ENCODE measurements at places on chromosomes 3 and 15. TPM values are rescaled to one million over a fixed set of nuclear protein-coding genes. Genes with fewer than 3 reads are reported as not detected.

GRCh38 chr15:97023488-97023844 is 693.0 kb downstream of the NR2F2 start:
- DNase-seq, result no peak
- no peak overlapping the region for H3K4me3 ChIP-seq

DNA sequence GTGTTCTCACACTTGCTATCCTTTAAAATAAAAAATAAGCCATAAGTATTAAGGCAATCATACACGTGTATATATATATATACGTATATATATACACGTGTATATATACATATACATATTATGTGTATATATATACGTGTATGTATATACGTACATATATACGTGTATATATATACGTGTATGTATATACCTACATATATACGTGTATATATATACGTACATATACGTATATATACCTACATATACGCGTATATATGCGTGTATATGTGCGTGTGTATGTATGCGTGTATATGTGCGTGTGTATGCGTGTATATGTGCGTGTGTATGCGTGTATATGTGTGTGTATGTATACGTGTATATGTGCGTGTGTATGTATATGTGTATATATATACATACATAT is 477.3 kb upstream of the ARRDC4 start:
- H3K27me3 ChIP-seq, result no peaks in the 10 kb centered on the region
- H3K4me1 ChIP-seq, result no peaks in the 10 kb centered on the region
- H3K4me3 ChIP-seq, result no peak overlapping the region
- H3K27ac ChIP-seq, result no peak overlapping the region

DNA sequence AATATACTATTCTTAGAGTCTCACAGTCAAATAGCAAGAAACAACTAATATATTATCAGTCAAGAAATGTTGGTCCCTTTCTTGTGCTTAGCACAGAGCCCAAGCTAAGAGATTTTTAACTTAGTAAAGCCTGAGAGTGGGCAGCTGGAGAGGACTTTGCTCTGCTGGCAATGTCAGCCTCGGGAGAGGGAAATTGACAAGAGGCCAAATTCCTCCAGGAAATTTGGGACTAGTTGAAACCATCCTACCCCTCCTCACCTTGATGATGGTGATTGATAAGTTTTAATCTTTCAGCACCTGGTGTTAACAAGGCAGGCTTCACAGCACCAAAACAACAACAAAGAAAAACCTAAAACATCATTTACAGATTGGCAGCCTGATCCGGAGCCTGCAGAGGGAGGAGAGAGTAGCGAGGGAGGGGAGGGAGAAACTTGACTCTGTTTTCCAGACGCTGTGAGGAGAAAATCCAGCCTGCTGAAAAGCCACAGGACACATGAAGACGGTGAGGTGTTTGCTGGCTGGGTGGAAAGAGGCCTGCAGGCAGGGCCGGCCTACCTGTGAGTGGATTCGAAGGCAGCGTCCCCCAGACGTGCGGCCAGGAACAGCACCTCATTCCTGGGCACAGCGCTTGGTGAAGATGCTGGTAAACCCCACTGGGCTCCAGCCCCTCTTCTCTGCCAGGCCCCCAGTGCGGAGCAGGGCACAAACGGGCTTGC is 150.9 kb downstream of the LRRC28 start:
- DNase-seq, result peak; percentile 45
- H3K36me3 ChIP-seq, result no peaks in the 10 kb centered on the region
- H3K27me3 ChIP-seq, result no peaks in the 10 kb centered on the region
- no peak overlapping the region for H3K4me3 ChIP-seq
- H3K4me1 ChIP-seq, result no peaks in the 10 kb centered on the region
- H3K27ac ChIP-seq, result no peak overlapping the region

DNA sequence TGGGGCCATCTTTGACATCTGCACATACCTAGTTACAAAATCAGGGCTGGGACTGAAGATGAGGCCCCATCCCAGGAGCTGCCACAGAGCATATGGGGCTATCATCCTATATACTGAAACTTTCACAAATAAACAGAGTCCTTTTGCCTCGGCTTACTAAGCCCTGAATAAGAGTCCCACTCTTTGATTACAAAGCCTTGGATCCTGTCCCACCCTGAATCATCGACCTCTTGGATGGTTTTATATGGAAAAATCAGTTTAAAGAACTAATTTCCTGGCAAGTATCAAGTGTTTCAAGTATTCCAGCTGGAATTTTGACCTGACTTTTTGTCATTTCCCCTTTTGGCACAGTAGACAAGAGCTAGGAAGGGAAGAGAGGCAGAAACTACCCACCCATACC is 331.3 kb upstream of the FRG2C start:
- peaks cover 3% of the 10 kb centered on the region for H3K4me1 ChIP-seq
- H3K27ac ChIP-seq, result no peak overlapping the region
- peaks cover 5% of the 10 kb centered on the region for H3K27me3 ChIP-seq
- DNase-seq, result peak; percentile 51

GRCh38 chr3:101050046-101050445 is 56.8 kb upstream of the ABI3BP start:
- DNase-seq, result no peak
- no peaks in the 10 kb centered on the region for H3K36me3 ChIP-seq
- H3K4me1 ChIP-seq, result no peaks in the 10 kb centered on the region
- H3K27ac ChIP-seq, result no peak overlapping the region

Gene ZPLD1
- 0.17 TPM for total RNA-seq

Gene CPLX3
- not detected for total RNA-seq

DNA sequence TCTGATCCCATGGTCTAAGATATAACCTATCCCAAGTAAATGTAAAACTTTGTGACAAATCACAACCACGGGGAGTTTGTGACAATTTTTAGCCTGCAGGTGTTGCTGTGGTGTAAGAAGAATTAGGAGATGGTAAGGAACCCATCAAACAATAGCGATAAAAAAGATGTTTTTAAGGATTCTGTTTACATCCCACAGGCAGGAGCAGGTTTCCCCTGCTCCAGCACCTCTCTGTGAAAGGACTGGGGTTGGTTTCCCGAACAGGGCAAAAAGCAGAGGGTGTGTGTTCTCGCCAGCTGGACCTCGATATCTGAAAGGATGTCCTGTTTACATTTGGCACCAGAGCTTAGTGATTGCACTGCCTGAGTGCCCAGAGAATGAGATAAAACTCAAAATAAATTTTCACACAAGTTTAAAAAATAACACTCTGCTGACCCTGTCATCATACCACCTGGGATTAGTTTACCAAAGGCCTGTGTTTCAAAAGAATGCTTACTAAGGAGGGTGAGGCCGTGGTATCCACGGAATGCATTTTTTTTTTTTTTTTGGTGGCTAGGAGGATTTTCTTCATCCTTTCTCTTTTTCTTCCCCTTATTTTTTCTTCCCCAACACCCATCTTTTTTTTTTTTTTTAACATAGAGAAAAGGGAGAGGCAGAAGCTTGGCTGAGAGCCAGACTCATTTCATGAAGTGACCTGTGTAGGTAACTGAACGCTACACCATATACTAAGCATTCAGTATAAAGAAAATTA is 151.8 kb upstream of the DPH6 start:
- no peaks in the 10 kb centered on the region for H3K27me3 ChIP-seq
- H3K36me3 ChIP-seq, result no peaks in the 10 kb centered on the region
- H3K27ac ChIP-seq, result peak overlapping the region; percentile 29

GRCh38 chr3:46926039-46926438 is 48.5 kb downstream of the PTH1R start:
- no peak overlapping the region for H3K4me3 ChIP-seq
- peaks cover 26% of the 10 kb centered on the region for H3K36me3 ChIP-seq
- H3K4me1 ChIP-seq, result peaks cover 8% of the 10 kb centered on the region
- peak overlapping the region; percentile 77 for H3K27ac ChIP-seq

DNA sequence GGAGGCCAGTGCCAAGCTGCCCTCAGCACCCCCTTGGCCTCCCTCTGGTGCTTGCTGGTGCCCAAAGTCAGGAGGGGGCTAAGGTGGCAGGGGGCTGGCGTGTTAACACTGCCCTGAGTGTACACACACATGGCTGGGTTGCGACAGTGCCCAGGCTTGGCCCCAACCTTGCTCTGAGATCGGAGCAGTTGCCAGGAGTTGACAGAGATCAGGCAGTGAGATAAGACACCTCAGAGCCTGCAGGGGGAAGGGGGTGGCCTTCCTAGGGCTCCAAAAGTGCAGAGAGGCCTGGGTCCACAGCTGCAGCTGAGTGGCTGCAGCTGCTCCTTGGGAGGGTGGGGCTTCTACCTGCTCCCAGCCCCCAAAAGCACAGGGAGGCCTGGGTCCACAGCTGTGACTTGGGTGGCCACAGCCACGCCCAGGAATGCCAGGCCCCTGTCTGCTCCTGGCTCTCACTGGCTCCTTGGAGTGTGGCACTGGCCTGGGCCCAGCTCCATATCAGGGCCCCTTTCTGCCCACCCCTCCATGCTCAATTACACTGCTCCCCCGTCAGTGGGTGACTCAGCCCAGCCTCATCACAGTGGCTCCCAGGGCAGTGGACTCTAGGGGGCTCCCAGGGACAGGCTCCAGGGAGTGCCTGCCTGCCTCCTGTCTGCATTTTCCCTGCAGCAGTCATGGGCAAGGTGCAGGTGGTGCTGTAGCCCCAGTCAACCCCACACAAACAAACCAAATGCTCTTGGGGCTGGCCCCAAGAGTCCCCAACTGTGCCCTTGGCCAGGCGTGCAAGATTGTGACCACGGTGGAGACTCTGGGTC is 56.4 kb upstream of the C15orf39 start:
- DNase-seq, result no peak
- no peaks in the 10 kb centered on the region for H3K27me3 ChIP-seq
- no peak overlapping the region for H3K4me3 ChIP-seq
- no peak overlapping the region for H3K27ac ChIP-seq
- H3K4me1 ChIP-seq, result no peaks in the 10 kb centered on the region
- H3K36me3 ChIP-seq, result no peaks in the 10 kb centered on the region

Gene IQCH
- 5.0 TPM for total RNA-seq

- H3K4me3 ChIP-seq, result no peak overlapping the region
- no peak overlapping the region for H3K27ac ChIP-seq
- H3K36me3 ChIP-seq, result no peaks in the 10 kb centered on the region
- peak; percentile 22 for DNase-seq
These were observed 190.7 kb upstream of the CNTN6 start for GRCh38 chr3:901953-902778.

DNA sequence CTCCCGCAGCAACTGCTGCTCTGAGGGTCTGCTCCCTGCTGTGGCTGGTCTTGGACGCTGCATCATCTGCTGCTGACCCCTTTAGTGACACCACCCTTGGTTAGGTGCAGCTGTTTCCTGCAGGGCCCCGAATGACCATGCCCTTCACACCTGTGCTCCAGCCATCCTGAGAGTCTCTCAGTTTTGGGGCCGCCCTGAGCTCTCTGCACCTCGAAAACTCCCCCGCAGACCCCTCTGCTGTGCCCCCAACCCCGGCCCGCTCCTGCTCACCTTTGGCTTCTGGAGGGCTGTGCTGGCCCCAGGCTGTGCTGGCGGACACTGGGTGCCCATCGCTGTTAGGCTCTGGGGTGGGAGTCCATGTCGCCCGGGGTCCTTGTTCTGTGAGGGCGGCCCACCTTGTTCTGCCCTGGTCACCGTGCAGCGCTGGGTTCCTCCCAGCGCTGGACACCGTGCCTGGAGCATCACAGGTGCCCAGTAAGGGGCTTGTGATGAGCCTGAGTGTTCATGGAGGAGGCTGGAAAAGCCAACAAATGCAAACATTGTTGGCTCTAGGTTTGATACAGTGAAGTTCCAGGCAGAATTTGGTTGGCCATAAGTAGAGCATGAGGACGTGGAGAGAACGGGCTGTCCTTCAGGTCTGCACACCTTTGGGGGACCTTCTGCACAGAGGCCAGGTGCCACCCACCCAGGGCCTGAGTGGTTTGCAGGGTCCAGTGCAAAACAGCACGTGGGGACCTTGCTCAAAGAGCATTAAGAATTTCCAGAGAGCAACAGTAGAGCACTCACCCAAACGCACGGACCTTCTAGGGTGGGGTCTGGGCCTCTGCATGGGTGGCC is 12.3 kb downstream of the ABTB1 start:
- no peak for DNase-seq
- H3K27ac ChIP-seq, result no peak overlapping the region
- peaks cover 17% of the 10 kb centered on the region for H3K4me1 ChIP-seq
- no peaks in the 10 kb centered on the region for H3K27me3 ChIP-seq
- no peak overlapping the region for H3K4me3 ChIP-seq
- no peaks in the 10 kb centered on the region for H3K36me3 ChIP-seq

DNA sequence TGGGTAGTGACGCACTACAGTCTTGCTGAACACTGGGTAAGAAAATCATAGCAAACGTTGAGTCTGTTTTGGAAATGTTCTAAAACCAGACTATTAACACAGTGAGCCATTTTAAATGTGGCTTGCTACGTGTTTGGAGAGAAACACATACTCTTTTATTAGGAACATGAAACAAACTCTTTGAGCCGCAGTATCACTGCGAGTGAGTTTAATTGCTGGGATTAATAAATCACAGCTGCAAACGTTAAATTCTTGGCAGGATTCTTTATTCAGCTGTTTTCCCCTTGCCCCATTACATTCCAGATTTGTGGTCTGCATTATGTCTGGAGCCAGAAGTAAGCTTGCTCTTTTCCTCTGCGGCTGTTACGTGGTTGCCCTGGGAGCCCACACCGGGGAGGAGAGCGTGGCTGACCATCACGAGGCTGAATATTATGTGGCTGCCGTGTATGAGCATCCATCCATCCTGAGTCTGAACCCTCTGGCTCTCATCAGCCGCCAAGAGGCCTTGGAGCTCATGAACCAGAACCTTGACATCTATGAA is 33.6 kb downstream of the BTD start:
- H3K4me1 ChIP-seq, result peaks cover 38% of the 10 kb centered on the region
- H3K36me3 ChIP-seq, result no peaks in the 10 kb centered on the region
- peak; percentile 80 for DNase-seq
- peak overlapping the region; percentile 96 for H3K27ac ChIP-seq

DNA sequence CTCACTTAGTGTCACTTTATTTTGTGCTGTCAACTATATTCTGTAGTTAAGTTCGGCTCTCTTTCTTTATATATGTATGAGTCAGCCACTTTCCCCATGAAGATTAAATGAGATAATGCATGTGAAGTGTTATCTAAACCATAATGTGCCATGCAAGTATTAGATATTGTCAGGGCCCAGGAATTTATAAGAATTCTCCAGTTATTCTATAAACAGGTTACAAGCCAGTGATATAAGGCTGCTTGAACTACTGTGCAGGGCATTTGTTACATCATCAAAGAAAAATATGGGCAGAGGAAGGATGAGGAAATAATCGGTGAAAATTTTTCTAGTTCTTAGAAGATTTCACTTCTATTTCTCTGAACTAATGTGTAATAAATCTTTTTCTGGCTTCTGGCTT is 1049.0 kb upstream of the NR2F2 start:
- H3K27ac ChIP-seq, result no peak overlapping the region
- no peaks in the 10 kb centered on the region for H3K27me3 ChIP-seq

- DNase-seq, result no peak
- H3K36me3 ChIP-seq, result peaks cover 4% of the 10 kb centered on the region
- H3K4me3 ChIP-seq, result no peak overlapping the region
These were observed 31.5 kb downstream of the SQOR start for GRCh38 chr15:45666119-45666875.

Gene MST1
- total RNA-seq, result 5.1 TPM

Gene ABHD14A
- 9.0 TPM for total RNA-seq

- peak within 1 kb of the TSS; percentile 61 for H3K4me3 ChIP-seq
- peak; percentile 22 for DNase-seq
- H3K36me3 ChIP-seq, result no peaks in the 10 kb centered on the region
- no peaks in the 10 kb centered on the region for H3K4me1 ChIP-seq
- no peaks in the 10 kb centered on the region for H3K27me3 ChIP-seq
- H3K27ac ChIP-seq, result no peak within 1 kb of the TSS
These were observed at the start of gene UNC13C for GRCh38 chr15:53978253-53978906. UNC13C (plus strand) TSS chr15:53978441; CDS start chr15:54012904, 34,463 bp downstream.

Gene ITIH1
- total RNA-seq, result not detected

- H3K4me1 ChIP-seq, result no peaks in the 10 kb centered on the region
- no peaks in the 10 kb centered on the region for H3K36me3 ChIP-seq
- H3K27ac ChIP-seq, result no peak overlapping the region
- no peaks in the 10 kb centered on the region for H3K27me3 ChIP-seq
- H3K4me3 ChIP-seq, result no peak overlapping the region
These were observed 137.9 kb downstream of the DNAJB8 start for GRCh38 chr3:128328546-128329458.

Gene C2CD4A
- total RNA-seq, result not detected

GRCh38 chr15:60251300-60252070 is 146.3 kb downstream of the ANXA2 start:
- H3K27me3 ChIP-seq, result no peaks in the 10 kb centered on the region
- H3K27ac ChIP-seq, result no peak overlapping the region
- H3K36me3 ChIP-seq, result no peaks in the 10 kb centered on the region

Data from fibroblast of lung (primary cell).